ENCODE measurements at places on chromosomes 6 and 20.
A peak's percentile ranks its signal among the peaks of the same experiment; 100 is the strongest.

DNA sequence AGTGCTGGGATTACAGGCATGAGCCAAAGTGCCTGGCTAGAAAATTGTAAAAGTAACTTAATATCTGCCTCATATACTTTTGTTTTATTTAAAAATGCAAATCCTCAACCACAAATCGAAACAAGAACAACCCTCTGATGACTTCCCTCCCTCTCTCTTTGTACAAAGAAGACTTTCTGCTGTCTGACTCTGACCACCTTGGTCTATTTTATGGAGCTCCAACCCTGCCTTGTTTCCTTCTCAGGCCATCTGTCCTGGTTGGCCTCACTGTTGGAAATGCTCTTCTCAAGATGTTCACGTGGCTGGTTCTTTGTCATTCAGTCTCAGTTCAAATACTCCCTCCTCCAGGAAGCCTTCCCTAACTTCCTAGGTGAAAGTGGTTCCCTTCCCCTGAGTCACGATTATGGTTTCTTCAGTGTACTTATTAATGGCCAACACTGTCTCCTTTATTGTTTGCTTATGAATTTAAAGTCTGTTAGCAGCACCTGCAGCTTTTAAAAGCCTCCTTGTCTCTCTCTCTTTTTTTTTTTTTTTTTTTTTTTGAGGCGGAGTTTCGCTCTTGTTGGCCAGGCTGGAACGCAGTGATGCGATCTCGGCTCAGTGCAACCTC is 151.5 kb upstream of the SALL4 start:
- DNase-seq, result no peak

- no peak for DNase-seq
Observed at GRCh38 chr6:102066301-102066700, 672.8 kb downstream of the GRIK2 start.

GRCh38 chr6:109373762-109374161 is 8.5 kb downstream of the CD164 start:
- DNase-seq, result no peak

DNA sequence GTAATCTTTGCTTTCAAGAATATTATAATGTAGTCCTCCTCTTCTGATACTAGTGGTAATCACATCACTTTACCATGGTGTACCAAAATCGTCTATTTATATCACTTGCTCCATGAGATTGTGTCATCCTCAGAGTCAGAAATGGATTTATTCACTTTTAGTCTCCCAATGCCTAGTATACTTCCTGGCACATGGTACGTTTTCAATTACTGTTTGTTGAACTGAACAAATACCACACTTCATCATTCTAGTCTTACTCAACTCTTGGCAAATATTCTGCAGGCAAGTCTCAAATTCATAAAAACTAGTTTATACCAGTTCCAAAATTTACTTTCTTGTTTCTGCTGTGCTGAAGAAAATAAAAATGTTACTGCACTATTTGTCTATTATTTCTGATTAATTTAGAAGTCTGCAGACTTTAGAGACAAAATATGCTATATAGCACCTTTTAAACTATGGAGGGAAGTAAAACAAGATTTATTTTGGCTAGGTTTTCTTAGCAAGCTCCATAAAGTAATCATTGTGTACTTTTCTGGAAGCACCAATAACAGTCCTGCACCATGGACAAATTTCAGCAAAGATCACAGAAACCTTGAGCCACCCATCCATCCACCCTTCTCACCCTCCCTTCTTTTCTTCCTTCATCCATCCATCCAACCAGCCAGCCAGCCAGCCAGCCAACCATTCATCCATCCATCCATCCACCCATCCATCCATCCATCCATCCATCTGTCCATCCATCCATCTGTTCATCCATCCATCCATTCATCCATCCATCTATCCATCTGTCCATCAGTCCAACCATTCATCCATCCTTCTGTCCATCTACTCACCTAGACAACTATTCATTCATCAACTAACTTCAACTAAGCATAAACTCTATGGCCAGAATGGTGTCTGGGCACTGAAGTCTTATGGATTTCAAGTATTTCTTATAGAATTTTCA is 102.1 kb upstream of the STMND1 start:
- DNase-seq, result peak; percentile 67

GRCh38 chr20:61355585-61355984 is 103.5 kb downstream of the CDH4 start:
- no peak for DNase-seq

DNA sequence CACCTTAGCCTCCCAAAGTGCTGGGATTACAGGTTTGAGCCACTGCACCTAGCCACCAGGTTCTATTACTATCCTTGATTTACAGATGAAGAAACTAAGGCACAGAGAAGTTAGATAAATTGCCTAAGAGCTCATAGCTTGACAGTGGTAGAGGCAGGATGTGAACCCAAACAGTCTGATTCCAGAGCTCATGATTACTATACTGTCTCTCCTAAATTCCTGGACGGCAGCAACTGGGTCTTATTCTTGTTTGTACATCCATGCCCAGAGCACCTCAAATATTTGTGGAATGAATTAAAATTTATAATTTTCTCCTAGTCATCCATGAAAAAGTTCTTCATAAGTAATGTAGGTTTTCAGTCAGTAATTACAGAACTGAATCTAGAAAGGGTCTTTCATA is 15.1 kb downstream of the PDSS2 start:
- no peak for DNase-seq

DNA sequence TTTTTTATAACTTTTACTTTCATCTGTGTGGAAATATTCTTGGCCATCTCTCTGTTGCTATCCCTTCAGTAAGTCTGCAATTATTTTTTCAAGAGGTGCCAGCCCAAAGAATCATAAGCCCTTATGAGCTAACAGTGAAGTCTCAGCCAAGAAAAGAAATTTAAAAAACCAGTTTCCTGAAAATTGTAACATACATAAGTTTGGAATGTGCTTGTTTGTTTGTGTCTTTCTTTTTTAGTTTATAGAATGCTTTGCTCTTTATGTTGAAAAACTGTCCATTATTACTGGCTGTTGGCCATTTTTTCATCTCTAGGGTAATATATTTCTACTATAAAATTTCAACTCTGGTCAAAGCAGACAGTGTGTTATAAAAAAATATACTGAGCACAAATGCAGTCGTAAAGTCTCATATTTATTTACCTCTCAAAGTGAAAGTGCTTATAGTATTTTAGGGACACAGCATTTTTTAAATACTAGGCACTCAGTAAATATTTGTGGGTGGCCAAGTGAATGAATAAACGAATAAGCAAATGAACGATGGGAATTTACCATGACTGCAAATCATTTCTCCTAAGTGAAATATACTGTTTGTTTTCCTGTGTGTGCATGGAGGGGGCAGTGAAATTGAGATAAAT is 659.7 kb downstream of the KIF16B start:
- no peak for DNase-seq

DNA sequence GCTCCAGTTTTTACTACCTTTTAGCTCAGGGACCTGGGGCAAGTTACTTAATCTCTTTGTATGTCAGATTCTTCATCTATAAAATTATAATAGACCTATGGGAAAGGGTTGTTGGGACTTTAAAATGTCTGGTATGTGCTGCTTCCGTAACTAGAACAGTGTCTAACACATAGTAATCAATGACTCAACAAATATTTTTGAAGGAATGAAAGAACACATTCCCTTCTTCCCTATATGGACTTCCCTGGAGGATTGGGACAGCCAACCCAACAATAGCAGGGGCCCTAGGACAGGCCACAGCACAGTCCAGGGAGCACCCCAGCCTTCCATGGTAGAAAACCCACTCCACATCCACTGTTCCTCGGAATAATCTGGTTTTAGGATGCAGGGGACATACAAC is 50.7 kb upstream of the TPD52L1 start:
- DNase-seq, result peak; percentile 26

DNA sequence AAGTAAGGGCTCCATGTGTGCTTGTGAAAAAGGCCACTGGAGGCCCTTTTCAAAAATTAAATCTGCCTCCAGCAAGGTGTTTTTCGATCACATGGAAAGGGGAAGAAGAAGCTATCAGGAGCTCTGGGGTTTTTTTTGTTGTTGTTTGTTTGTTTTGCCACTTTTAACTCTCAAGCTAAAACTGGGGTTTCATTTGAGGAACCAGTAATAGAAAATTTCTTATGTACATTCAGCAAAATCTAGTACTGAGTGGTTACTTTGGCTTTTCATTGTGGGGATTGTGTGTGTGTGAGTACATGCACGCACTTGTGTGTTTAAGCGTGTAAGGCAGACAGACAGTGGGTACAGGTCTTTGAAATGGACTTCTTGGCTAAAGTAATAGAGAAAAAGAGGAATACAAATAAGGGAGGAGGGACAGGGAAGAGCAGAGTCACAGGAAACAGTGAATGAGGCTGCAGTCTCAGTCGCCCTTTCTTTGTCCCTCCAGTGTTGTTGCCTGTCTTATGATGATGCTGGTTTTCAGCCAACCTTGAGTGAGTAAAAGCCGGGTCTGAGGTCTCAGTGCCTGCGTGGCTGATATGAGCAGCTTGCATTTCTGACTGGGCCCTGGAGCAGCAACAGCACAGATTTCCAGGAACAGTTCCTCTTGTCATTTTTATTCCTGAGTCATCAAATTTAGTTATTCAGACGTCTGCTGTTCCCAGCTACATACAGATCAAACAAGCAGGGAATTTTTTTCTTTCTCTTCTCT is 26.2 kb downstream of the SLC16A10 start:
- peak; percentile 22 for DNase-seq

- peak; percentile 77 for DNase-seq
Observed at GRCh38 chr20:38270869-38271605, 10.5 kb upstream of the KIAA1755 start.

DNA sequence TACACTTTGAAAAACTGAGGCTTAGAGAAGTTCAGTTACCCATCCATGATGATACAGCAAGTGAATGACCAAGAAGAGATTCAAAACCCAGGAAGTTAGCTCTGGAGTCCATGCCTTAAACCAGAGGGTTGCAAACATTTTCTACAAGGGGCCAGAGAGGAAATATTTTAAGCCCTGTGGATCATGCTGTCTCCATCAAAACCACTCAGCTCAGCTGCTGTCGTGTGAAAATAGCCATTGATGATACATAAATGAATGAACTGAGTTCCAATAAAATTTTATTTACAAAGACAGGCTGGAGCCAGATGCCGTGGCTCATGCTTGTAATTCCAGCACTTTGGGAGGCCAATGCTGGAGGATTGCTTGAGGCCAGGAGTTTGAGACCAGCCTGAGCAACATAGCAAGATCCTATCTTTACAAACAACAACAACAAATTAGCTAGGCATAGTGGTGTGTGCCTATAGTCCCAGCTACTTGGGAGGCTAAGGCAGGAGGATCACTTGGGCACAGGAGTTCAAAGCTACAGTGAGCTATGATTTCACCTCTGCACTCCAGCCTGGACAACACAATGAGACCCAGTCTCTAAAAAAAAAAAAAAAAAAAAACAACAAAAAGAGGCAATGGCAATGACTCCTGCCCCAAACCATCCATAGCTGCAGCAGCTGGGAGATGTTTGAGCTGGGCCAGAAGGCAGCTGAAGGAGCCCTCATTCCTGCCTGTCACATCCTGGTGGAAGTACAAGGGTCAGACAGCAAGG is 44.1 kb upstream of the RIN2 start:
- DNase-seq, result no peak

- no peak for DNase-seq
Observed at GRCh38 chr6:129748901-129749748, 39.1 kb upstream of the ARHGAP18 start.

DNA sequence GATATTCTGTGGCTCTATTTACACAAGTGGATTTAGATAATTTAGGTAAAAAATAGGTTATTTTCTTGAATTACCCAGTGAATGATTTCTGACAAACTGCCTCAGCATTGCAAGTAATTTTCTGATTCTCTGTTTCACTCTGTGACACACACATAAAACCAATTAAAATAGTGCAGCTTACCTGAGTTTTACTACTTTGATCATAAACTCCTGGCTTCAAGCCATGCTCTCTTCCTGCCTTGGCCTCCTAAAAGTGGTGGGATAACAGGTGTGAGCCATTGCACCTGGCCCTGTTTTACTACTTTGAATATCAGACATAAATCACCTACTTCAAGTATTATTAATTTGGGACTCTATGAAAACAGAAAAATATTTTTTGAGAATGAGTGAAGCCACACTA is 462.9 kb downstream of the ADGRB3 start:
- no peak for DNase-seq

- DNase-seq, result no peak
Observed at GRCh38 chr20:48403167-48403761, 424.5 kb downstream of the PREX1 start.

DNA sequence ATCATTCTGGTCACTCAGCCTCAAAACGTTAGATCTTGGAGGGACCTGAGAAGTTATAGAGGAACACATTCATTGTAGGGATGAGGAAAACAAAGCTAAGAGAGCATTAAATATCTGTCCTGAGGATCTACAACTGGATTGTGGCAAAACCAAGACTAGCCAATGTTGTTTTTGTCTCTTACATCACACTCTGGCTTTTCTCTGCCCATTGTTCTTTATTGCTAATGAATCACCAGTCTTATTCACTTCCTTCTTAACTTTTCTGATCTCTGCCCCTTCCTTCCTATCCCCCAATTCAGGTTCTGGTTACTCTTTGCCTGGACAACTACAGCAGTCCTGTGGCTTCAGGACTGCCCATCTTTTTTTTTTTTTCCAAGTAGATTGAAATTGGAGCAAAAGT is 57.0 kb upstream of the PREP start:
- peak; percentile 29 for DNase-seq

DNA sequence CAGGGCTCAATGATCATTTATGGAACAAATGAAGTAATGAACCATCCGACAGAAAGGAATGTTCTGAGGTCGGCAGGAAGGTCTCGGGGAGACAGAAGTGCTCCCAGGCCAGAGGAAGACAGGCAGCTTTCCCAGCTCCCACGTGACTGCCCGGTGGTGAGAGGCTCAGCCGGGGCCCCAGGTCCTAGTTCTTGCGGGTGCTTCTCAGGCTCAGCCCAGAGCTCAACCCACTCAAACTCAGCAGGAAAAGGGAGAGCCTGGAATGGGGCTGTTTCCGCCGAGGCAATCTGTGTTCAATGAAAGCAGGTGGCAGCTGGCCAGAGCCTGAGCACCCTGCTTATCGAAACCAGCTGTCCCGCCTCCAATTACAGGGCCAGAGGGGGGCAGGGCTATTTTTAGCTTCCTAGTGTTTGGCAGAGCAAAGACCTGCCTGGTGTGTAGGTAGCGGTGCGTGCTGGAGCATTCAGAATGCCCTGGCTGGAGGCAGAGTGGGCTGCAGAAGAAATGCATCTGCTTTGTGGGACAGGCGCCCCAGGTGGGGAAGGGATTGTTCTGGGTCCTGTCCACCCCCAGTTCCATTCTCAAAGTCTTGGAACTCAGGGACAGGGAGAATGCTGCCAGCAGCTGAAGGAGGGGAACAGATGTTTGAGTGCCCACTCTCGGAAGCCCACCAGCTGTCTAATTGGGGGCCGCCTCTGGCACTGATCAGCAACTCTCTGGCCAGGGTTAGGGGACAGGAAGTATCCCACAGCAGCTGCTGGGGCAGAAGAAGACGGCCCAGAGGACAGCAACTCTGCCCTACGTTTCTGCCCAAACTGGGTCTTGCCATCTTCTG is 145.1 kb downstream of the PREX1 start:
- peak; percentile 44 for DNase-seq

DNA sequence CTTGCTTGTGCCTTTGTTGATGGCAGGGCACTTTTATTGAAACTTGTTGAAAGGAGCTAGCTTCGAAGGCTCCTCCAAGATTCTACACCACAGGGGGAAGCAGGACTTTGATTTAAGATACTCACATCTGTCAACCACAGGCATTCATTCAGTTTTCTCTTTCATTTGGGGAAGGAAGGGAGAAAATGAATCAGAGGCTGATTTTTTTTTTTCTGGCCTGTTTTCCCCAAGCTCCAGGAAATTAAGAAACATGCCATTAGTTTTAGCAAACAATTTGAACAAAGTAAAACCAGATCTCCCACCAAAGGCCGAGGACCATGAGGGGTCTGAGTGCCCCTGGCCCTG is 8.7 kb upstream of the APCDD1L start:
- DNase-seq, result no peak
